Activated T-helper 1 cell treated with anti-CD3 and anti-CD28 coated beads, Interleukin-2, amount 50 U/mL, for 16 hours (primary cell): ENCODE measurements at places on chromosomes 7 and 10.

- DNase-seq: no peak
Observed at GRCh38 chr10:89120931-89121763, 86.0 kb downstream of the CH25H start.

GRCh38 chr10:32072025-32072800, 16.0 kb upstream of the KIF5B start:
- DNase-seq: no peak

GRCh38 chr10:130479926-130480325, 343.7 kb downstream of the GLRX3 start:
- no peak for DNase-seq

DNA sequence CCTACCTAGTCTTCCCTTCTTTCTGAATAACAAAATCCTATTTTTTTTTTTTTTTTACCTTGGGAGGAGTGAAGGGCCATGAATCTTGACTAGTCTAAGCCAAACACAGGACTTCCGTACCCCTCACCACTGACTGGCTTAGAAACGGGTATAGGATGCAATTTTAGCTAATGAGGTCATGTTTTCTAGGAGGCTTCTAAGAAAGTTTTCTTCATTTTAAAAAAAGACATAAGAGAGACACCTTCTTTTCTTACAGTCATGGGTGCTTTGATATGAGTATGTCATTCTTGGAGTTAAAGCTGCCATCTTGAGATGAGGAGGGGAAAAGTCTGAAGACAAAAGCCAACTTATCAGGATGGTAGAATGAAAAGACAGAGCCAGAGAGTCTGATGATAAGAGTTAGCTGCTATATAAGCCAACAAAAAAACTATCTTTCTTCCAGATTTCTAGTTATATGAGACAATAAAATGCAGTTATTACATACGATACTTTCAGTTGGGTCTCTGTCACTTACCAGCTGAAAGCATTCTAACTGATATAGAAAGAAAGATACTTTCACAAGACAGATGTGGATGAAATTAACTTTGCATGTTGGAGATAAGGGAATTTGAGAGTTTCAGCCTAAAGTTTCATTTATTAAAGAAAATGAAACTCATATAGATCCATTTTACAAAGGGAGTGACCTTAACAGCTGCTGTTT, 34.0 kb downstream of the ZNF438 start:
- DNase-seq: no peak

DNA sequence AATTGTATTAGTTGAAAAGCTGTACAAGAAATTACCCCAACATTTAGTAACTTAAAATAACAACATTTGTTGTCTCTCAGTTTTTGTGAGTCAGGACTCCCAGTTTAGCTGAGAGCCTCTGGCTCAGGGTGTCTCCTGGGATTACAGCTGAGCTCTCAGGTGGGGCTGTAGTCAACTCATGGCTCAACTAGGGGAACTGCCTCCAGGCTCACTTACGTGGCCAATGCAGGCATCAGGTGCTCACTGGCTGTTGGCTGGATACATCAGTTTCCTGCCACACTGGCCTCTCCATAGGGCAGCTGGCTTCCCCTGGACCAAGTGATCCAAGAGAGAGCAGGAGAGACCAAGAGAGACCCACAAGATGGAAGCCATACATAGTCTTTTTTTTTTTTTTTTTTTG, 17.5 kb downstream of the CCNY start:
- DNase-seq: no peak

DNA sequence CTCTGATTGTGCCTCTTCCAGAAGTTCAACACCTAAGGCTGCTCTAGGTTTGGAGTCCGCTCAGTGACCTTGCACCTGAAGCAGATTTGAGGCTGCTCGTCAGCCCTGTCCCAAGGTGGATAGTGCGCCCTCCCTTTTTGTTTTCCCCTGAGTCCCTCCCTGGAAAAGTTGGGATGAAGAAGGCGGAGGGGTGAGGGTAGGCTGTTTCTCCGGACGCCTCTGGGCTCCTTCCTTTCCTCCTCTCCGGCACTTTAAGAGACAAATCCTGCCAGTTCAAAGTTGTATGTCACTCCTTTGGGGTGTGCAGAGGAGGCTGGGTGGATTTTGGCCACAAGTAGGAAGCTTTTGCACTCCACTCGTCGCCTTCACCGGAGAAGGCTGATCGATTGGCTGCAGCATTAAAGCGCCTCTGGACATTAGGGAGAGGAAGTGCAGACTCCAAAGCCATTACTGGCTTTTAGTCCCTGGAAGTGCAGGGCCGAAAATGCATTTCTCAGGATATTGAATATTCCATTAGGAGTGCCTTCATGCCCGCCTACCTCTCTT, 81.9 kb upstream of the PRKG1 start:
- DNase-seq: no peak

DNA sequence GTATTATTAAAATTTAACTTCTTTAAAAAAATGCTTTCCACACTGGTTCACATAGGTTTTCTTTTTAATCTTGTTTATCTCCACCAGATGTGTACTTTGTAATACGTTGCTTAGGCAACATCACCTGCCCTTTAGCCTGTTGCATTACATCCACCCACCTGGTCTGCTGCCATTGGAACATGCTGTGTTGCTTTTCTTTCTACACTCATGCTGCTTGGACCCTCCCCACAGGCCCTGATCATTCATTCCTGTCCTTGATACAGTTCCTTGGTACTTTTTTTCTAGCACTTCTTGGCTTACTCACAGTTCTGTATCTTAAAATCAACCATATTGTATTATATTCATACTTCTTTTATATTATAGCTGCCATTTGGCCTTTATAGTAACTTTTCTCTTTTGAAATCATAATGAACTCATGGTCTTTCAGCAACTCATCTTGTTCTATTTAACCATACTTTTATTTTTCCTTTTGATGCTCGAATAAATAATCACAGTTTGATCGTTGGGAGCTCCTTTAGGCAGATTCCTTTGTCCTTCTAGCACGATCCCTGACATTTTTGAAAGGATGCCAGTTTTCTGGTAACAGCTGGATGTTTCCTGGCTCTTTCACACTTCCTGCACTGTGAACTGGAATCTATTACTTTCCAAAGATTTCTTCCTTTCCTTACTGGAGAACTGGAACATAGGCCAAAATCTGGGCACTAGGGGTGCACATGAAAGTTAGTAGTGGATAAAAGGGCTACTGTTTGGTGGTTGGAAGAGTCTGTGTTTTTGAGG, 125.1 kb downstream of the CDK14 start:
- DNase-seq: no peak

DNA sequence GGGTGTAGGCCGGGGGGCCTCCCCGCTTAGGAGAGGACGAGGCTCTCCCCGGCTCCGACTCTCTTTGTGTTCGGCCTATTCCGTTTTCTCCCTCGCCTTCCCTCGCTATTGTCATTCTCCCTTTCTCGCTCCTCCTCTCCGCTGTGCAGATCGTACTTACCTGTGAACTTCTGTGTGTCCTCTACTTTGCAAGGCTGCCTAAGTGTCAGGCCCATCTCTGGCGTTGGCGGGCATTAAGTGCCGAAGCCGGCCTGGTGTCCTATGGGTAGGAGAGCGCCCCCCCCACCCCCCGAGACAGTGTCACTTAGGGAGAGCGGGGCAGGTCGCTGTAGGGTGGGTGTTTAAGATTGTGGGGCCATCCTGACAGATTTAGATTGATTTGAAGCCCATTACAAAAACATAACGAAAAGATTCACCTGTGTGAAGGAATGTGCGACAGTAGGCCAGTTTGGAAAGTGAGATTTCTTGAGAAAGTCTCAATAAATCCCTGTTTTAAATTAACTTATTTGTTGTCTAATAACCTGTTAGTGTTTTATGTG, 579 bp downstream of the RBM33 start:
- no peak for DNase-seq

- DNase-seq: no peak
Observed at GRCh38 chr10:97333601-97334369, 744 bp downstream of the FRAT2 start.

DNA sequence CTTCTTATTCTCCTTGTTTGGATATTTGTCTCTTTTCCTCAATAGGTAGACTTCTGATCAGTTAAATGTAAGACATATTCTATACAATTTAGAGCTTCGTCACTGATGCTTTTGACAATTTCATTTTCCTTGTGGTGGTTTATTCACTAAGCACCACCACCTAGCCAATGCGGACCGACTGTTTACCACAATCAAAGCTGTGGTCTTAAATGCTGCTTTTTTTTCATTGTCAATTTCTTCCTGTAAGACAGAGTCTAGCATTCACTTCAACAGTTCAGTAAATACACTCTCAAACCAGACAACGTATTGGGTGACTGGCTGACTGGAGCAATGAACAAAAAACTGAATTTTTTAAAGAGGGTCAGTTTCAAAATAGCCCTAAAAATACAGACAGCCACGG, 239.0 kb downstream of the DNAJB6 start:
- DNase-seq: no peak

- no peak for DNase-seq
Observed at GRCh38 chr10:132634947-132635271, 97.3 kb downstream of the INPP5A start.

DNA sequence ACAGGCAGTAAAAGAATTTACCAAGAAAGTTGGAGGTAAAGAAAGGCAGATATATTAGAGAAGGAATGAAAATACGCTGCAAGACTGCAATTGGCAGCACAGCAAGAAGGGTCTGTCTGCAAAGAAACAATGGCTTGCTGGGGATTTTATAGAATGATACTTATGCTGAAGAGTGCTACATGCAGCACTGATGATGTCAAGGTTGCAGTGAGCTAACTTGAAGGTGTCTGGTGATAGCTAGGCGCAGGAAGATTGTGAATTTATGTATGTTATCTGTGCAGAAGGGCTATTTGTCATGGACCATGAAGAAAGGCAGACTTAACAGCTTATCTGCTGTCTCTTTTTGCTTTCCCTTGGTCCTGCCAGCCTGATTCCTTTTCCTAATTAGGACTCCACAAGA, 319.3 kb upstream of the KMT2E start:
- DNase-seq: no peak

- DNase-seq: no peak
Observed at GRCh38 chr7:5429253-5429856, 5.7 kb upstream of the TNRC18 start.

DNA sequence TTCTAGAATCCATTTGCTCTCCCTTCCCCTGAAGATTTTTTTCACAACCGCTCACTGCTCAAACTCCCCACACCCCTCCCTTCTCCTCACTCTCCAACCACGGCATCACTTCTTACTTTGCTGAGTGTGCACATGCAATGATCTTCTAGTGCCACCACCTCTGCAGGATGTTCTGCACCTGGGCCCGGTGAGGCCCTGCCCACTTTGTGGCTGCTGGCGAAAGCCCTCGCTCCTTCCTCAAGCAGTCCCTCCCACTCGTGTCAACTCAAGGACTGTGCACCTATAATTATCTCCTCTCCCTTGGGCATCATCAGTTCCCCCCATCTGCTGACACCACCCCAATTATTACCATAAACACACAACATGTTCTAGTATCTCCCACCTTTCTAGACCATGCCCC, 91.0 kb upstream of the LANCL2 start:
- no peak for DNase-seq

GRCh38 chr7:14858866-14859265, 43.7 kb downstream of the DGKB start:
- no peak for DNase-seq

DNA sequence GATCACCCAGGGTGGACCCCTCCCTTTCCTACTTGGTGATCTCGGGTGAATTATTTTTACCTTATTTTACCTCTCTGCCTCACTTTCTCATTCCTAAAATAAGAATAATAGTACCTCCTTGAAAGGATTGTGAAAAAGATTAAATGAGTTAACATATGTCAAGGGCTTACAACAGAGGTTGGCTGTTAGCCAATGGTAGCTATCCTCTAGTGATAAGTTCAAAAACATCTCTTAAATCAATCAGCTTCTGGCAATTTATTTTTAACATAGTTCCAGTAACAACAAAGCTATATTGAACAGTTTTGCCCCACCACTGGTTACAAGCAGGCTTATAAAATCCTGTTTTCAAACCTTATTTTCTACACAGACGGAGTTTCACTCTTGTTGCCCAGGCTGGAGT, 45.4 kb downstream of the TMEM168 start:
- DNase-seq: no peak

- DNase-seq: no peak
Observed at GRCh38 chr7:7122701-7123281, 59.6 kb upstream of the C1GALT1 start.

DNA sequence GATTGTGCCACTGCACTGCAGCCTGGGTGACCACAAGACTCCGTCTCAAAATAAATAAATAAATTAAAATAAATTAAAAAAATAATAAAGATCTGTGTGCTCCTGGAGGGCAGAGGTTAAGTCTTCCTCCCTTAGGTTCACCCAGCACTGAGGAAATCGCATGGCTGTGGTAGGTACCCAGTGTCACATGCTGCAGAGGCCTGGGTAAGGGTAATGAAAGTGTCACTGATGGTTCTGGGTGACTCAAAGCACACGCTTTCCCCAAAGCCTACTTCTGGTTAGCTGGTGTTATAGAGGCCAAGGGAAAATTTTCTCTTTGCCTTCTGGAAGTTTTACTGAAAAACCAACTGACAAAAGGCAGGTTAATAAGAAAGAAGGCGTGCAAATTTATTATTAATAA, 88.8 kb upstream of the ITGB1 start:
- no peak for DNase-seq

DNA sequence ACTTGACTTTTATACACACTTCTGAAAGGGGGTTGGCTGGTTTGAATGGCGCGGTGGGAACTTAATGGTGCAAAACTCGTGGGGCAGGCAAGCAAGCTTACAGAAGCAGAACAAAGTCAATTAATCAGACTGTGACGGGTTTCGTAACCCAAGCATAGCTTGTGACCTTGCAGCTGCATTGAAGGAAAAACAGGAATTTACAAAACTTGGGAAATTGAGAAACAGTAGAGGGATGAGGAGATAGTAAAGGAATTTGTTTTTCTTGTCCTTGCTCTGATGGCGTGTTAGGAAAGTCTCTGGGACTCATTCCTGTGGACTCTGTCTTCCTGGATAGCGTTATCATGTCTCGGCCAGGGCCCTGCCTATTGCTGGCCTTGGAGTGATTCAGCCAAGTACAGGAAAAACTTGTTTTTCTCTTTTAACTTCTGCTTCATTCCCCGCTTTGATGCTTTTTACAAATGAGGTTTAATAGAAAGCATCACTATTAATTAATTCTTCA, 220.0 kb upstream of the KCND2 start:
- no peak for DNase-seq

- DNase-seq: no peak
Observed at GRCh38 chr10:52390388-52390787, 76.3 kb downstream of the DKK1 start.

DNA sequence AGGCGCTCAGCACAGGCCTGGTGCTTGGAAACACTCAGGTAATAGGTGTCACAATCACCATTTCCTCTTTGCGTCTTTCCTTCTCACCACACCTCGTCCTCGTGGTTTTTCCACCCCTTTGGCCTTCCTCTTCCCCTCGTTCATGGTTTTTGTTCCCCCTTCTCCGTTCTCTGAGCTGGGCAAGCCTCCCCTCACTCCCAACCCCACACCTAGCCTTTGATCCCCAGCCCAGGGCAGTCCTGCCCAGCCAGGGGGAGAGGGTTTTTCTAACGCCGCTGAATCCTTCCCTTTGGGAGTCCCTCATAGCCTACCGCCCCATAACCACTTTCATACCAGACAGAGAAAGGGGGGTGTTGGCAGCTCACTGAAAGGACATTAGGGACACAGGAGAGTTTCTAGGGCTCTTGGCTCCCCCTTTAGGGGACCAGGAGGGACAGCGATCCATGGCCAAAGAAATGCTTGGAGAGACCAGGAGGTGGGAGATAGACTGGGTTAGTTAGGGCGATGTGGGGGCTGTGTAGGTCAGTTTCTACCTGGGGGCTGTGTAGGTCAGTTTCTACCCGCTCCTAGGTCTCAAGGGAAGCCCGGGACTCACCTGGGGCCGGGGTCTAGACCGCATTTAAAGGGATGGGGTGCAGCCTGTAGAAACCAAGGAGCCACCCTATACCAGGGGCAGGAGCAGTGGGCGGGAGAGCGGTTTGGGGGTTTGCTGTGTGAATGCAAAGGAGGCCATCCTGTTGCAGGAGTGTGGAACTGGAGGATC, 1.4 kb downstream of the EPHB4 start:
- no peak for DNase-seq
